Esophagus squamous epithelium (tissue), 5 donors: ENCODE measurements at places on chromosomes 7 and 10.

DNA sequence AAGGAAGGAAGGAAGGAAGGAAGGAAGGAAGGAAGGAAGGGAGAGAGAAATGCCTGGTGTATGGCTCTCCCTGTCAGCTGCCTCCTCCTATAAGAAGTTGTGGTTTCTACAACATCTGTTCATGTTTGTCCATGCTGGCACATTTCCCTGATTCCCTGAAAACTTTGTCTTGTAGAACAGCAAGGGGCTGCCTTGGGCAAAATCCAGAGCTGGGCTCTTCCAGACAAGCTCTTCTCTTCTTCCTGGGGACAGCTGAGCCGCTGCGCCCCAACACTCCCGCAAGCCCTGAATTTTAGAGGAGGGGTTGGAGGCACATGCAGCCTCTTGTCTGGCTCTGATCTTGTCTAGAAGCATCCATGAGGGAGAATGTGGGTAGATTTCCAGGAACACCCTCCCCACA is 282.0 kb upstream of the ADARB2 start:
- no peak for DNase-seq

DNA sequence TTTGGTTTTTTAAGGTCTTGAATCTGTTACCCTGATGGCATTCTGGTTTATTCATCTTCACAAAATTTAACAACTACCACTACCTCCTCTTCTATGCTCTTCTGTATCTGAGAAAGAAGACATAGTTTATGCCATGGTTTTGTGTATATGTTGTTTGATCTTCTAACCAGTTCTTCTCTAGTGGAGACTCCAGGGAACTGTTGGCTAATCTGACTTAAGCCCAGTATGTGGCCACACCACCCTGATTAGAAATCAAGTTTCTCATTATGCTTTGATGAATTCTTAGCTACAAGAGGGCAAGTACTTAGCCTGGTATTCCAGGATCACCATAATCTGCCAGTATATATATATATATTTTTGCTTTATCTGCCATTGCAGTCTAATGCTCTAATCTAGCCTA is 99.5 kb upstream of the MXI1 start:
- DNase-seq: no peak

GRCh38 chr7:101891936-101892640 is 74.7 kb downstream of the CUX1 start:
- no peak for DNase-seq

GRCh38 chr10:108597031-108597430 is 1326.3 kb downstream of the XPNPEP1 start:
- DNase-seq: no peak

GRCh38 chr7:141074162-141074991 is 513 bp downstream of the TMEM178B start:
- no peak for DNase-seq
